Activated naive CD4-positive, alpha-beta T cell treated with Interleukin-2 at 50 U/mL for 16 hours (primary cell): ENCODE measurements at places on chromosomes 3 and 15.

DNA sequence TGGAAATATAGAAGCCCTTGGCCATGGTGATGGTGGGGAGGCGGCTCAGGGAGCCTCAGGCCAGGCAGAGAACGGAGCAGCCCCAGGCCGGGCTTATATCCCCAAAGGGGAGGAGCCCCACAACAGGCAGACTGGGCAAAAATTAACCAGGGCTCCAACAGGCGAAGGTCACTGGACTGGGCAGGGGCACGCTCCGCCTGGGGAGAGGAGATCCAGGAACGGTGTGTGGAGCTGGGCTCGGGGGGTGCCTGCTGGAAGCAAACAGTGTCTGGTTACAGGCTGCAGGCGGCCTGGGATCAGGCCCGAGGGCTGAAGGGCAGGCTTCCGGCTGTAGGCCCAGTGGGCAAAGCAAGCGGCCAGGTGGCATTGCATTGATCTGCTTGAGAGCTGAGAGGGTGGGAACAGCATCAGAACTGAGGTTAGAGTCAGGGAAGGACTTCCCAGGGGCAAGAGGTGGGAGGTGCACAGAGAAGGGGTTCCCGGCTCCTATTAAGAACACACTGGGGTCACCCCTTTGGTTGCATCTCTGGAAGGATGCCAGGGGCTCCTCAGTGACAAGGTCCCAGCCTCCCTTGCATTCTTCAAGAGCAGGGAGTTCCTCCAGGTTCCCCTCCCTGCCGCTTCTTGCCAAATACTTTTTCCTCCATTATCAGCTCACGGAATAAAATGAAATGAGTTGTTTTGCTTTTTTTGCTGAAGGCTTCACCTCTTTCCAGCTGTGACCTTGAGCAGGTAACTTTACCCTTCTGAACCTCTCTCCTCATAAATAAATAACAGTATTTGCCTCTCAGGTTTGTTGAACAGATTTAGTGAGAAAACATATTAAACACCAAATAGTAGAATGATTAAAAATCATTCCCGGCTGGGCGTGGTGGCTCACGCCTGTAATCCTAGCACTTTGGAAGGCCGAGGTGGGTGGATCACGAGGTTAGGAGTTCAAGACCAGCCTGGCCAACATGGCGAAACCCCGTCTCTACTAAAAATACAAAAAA, 7.8 kb downstream of the ANPEP start:
- no peak for DNase-seq

DNA sequence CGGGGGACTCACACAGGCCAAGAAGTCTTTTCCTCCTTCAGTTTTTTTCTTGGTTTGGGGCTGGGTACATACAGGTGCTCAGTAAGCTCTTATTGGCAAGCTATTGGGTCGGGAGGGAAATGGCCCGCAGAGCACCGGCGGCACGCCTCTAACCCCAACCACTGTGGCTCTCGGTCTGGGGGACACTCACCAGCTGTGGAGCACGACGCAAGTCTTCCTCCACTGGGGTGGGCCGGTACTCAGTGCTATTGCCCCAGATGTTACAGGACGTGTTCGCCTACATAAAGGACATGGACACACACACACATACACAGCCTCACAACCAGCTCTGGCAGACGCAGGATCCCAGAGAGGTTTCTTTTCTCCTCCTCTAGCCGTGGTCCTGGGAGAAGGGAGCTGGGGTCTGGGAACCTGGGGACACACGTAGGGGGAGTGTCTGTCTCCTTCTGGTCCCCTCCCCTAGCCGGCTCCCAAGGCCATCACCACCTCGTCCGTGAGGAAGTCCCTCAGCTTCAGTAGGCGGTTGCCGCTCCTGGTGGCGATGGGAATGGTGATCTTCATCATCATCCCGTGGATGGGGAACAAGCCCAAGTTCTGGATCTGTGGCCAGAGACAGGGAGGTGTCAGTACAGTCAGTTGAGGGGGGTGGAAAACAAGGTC, 33.4 kb downstream of the FEM1B start:
- no peak for DNase-seq

DNA sequence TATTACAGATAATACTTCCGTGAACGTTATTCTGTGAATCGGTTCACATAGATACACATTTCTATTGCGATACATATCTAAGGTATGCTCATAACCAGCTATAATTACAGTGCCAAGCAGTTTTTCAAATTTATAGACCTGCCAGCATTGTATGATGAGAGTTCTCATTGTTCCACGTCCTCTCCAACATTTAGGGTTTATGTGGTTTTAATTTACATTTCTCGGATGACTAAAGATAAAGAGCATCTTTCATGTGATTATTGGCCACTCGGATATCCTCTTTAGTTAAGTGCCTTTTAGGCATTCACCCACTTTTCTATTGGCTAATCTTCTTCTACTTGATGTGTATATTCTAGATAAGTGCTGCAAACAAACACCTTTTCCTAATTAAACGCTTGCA, 134.7 kb upstream of the CCDC54 start:
- no peak for DNase-seq

DNA sequence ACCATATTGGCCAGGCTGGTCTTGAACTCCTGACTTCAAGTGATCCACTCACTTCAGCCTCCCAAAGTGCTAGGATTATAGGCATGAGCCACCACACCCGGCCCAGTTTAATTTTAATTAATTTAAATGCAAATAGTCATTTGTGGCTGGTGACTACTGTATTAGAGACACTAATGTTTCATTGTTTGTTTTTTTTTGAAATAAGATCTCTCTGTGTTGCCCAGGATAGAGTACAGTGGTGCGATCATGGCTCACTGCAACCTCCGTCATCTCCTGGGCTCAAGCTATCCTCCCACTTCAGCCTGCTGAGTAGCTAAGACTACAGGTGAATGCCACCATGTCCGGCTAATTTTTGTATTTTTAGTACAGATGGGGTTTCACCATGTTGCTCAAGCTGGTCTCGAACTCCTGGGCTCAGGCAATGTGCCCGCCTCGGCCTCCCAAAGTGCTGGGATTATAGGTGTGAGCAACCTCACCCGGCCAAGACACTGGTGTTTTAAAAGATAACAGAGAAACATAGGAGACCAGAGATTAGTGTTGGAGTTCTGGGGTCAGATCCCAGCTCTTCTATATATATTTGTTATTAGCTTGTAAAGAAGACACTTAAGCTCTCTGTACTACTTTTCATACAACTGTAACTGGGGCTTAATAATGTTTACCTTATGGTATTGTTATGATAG, 34.5 kb upstream of the RAB11A start:
- DNase-seq, result no peak

DNA sequence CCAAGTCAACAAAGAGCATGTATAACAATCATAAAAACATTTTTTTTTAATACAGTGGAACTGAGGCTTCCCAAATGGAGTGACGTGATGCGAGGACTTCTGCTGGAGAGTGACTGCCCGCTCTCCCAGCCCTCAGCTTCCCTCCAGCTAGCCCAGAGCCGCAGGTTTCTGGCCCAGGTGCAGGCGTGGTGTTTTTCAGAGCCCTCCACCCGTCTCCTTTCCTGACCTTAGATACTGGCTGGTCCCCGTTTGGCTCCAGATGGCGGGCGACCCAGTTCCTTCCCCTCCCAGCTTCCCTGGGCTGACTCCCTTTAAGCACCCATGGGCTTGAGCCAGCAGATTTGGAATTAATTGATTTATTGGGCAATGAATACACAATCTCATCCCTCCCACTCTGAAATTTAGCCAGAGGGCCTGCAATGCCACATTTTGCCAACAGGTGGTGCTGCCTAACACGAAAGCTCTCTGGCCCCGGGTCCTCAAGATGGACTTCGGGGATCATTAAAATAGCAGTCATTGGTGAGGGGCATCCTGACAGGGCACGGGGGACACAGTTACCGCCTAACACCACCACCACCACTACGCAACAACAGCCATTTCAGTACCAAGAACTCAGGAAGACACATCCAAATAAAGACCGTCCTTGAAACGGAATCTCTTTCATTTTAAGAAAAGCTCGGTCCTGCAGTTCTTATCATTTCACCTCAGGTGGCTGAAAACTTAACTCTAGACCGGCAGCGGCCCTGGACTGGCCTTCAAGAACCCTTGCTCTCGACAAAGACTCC, 47.5 kb upstream of the MUC4 start:
- peak; percentile 83 for DNase-seq

DNA sequence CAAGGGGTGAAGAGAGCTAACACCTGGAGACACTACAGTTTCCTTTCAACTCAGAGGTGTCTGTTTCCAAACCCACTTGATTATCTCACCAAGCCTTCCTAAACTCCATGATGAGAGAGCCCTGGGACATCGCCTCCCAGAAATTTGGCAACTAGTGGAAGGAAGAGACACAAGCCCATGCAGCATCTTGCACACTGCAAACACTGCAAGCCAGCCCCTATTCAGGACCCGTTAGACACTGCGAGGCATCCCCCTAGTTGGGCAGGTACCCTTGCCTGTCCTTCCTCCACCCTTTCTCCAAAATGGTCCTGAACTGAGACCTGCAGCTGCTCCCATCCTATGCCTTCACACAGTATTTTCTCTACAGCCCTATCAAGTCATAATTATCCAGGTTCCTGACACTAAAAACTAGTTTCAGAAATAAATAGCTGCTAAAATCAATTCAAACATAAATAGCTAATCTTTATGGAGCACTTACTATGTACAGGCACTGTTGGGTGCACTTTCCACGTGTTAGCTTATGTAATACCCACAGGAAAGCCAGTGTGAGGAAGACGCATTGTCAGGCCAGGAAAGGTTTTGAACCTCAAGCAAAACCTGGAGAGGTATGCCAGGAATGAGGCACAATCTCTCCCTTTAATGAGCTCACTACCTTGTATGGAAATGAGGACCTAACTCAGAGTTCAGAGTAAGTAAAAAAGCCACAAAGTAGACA, 2.8 kb downstream of the MAGI1 start:
- DNase-seq, result no peak

DNA sequence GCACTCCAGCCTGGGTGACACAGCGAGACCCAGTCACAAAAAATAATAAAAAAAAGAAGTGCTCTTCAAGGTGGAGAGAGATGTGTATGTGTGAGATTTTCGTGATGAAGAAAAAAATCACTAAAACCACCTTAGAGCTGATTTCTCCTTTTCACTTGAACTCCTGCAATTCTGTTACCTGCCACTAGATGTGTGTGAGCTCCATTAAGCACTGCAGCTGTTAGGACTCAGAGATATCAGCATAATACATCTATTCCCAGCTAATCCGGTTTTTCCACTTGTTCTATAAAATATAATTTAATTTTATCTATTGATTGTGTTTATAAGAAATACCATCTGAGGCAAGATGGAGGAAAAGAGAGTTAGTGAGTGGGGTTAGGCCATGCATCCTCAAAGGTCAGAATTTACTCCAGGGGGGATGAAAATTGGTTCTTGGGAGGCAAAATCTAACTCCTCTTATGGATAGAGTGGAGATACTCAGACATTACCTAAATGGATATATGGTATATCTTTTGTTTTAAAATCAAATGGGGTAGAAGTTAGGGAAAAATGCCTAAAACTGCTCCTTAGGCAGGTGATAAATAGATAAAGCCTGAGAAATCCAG, 152.7 kb downstream of the IL20RB start:
- DNase-seq, result no peak

DNA sequence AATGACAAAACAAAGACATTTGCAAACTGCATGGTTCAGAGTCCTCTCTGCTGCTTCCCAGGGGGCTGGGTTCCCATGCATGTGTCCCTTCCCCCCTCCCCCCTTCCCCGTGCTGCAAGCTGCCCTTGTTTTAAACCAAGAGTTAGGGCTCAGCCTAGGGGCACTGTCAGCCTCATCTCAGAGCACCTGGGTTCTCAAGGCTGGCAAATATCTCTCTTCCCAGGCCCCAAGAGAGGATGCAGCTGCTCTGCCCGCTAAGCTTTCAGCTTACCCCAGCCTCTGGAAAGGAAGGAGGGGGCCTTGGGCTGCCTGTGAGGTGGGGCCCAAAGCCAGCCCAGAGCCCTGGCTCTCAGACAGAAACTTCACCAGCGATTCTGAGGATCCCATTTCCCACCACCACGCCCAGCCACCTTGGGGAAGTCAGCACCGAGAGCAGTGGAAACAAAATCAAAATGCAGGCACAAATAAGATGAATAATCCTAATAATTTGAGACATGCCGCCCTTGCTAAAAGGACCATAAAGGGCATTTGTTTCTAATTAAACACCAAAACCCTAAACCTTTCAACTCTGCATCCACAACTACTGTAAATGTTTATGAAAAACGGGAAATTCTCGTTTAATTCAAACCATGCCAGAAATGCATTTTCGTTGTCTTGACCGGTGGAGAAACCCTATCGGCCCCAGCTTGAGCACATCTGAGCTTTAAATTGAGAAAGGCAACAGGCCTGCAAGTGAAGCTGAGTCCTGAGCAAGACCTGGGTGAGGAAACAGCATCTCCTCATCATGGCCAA, 67.7 kb upstream of the WNT5A start:
- DNase-seq, result no peak

DNA sequence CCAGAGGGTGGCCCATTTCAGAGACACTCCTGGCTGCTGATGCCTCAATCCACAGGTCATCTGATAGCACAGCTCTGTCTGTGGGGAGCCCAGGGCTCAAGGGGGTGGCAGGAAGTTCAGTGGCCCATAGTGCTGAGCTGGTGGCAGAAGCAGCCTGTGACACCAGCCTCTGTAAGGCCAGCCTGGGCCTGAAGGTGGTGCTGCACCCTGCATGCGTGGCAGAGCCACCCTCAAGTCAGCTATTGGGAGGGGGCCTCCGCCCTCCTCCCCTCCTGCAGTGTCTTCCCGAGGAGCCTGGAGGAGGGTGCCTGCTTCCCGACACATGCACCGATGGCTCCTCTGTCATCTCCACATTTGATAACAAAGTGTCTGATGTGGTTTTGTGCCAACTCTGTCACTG, 3.0 kb downstream of the PLA1A start:
- peak; percentile 27 for DNase-seq

DNA sequence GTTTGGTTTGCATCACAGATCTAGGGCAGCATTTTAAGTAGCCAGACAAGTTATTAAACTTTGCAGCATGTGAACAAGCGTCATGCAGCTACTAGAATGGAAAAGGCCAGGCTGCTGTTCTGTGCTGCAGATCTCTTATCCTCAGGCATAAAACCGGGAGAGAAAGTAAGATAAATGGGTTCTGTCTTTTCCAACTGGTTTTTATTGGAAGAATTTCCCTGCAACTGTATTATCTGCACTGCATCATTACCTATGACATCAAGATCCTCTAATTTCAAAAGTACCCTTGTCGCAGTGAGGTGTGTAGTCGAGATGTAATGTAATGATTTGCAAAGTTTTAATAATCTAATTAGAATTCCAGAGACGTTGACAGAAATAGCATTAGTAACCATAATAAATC, 240.3 kb downstream of the FEZF2 start:
- DNase-seq, result no peak

- DNase-seq, result no peak
Measured at GRCh38 chr3:64502284-64502683, 185.5 kb downstream of the ADAMTS9 start.

- DNase-seq, result no peak
Measured at GRCh38 chr3:77935418-77935817, 895.5 kb downstream of the ROBO2 start.

DNA sequence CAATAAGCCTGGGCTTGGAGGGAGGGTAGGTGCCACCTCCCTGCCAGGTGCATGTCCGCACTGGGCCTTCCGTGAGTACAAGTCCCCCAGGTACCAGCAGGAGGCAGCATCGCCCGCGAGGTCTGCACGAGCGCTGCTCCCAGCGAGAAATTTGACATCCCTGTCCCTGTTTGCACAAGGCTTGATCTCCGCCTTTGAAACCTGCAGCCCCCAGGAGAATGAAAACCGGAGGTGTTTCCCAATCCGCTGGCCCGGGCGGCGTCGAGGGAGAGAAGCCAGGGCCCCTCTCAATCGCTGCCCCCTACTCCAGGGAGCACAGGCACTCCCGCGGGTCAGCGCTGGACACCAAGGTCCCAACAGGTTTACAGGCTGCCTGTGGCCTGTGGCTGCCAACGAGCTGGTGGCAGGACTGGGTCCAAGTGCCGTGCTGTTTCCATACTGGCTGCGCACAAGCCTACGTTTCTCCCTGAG, 961 bp downstream of the HAPLN3 start:
- DNase-seq, result peak; percentile 87

GRCh38 chr15:73697033-73697467, 12.9 kb downstream of the CD276 start:
- peak; percentile 74 for DNase-seq
